ENCODE measurements at places on chromosomes 7 and 10.

DNA sequence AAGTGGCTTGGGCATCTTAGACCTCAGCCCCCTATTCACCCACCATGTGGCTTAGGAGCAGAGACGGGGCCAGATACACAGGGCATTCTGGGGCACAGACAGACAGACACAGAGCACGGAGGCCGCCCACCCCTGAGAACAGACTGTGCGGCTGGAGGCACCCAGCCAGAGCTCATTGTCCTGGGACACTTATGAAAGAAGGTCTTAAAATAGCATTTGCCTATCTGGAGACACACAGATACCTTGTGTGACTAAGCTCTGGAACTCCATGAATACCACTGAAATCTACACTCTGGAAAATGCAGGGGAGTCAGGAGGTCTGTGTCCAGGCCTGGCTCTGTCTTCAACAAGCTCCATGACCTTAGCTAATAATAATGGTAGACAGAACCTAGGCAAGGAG lies 41.4 kb upstream of the ADO start:
- ATAC-seq: no peak

- ATAC-seq: no peak
Measured at GRCh38 chr10:86265236-86265894, 101.2 kb downstream of the GRID1 start.

GRCh38 chr7:98659756-98660155 lies 42.7 kb downstream of the NPTX2 start:
- ATAC-seq: no peak

- ATAC-seq: no peak
Measured at GRCh38 chr7:44265728-44266127, 59.7 kb downstream of the CAMK2B start.

- no peak for ATAC-seq
Measured at GRCh38 chr10:11603741-11604140, 7.7 kb downstream of the USP6NL start.

DNA sequence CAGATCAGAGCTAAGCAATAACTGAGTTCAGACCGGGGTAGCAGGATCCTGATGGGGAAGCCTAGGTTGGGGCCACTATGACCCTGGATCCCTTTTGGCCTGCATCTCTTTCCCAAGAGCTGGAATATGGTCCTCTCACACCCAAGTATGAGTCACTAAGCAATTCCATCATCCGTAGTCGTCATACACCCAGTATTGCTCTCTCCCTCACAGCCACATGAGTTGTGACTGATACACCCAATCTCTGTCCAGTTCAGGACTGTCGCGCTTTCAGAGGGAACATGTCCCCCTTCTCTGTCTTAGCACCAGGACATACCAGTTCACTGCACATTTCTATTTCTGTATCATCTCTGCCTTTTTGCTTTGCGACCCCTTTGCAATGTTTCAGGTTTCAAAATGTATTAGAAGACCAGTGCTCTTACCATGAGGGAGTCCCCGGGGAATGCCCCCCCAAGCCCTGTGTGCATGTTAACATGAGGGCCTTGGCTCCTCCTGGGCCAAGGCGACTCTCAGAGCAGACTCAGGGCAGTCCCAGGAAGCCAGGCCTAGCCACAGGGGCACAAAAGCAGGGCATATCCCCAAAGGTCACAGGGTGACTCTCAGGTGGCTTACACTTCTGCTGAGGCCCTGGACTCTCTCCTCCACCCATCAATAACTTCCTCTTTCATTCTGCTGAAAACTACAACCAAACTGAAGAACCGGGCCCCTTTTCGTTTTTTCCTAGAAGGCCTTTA lies 75.3 kb upstream of the SAMD8 start:
- ATAC-seq: peak; percentile 96

DNA sequence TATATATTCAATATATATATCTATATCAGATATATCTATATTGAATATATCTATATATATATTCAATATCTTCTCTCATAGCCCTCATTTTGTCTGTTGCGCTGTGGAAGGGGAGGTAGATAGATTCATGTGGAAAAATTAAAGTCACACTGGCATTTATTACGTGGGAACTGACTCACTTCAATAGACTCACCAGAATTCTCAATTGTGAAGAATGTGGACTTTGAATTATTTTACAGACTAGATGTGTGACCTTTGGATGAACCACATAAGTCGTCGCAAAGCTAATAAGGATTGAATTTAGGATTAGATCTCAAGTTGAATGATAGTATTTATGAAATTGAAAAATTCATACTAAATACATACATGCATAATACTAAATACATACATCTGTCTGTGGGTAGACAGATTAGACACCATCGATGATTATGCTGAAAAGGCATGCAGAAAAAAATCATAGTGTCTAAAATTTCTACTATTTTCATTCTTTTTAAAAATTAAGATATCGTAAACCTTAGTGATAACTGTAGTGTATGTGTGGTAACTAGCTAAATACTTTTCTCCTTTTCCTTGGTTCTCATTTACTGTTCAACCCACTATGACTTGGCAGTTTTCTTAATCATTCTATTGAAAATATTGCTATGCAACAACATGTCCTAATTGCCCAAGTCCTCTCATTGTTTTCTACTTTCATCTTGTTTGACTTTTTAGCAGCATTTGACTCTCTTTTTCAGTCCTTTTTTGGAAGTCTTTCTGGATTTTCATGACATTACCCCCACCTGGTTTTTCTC lies 61.8 kb upstream of the A1CF start:
- no peak for ATAC-seq

DNA sequence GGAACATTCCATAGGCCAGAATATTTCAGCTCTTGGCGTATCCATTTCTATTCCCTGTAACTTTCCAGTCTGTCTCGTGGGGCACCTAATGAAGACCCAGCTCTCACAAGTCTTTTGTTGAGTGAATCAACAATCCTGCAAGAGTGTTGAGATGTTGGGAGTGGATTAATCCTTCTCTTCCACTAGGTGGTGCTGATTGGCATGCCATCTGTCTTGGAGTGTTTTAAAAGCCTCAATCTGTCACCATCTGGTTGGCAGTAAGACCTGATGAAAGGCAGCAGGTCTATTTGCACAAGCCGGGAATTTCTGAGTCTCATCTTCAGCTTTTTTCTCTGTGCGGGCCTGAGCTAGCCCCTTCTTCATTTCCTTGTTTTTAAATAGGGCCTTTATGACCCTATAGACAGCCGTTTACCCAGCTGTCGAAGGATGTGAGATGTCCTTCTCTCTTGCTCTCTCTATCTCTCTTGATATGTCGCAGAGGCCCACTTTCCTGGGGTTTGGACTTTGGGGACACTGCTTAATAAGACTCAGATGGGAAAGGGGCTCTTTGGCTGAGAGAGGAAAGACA lies 180.5 kb downstream of the ZNF365 start:
- no peak for ATAC-seq

DNA sequence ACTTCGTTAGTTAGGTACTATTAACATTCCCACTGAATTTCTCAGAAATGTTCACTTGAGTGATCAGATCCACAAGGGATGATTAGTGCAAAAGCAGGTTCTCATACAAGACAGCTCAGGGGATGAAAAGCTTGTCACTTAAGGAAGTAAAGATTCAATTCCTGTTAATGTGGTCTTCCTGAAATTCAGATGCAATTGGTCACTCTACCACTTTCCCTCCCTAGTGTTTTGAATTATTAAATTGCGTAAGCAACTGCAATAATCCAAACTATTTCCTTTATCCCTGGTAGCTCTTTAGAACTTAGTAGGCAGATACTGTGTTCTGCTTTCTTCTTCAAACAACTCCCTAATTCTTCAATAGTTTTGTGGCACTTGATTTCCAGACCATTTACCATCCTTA lies 121.4 kb downstream of the MAGI2 start:
- no peak for ATAC-seq

DNA sequence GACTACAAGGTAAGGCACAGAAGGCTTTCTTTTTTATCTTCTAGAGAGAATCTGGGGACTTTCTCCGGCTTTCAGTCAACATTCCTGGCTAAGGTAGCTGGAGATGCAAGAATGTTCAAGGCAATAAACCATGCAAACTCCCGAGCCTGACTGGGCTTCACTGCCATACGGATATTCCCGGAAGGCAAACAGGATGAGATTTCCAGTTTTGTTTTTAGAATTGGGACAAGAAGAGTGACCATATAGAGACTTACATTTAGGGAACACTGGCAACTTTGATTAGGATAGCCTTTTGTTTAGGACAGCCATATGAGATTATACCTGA lies 269 bp downstream of the CALD1 start:
- ATAC-seq: peak; percentile 63

DNA sequence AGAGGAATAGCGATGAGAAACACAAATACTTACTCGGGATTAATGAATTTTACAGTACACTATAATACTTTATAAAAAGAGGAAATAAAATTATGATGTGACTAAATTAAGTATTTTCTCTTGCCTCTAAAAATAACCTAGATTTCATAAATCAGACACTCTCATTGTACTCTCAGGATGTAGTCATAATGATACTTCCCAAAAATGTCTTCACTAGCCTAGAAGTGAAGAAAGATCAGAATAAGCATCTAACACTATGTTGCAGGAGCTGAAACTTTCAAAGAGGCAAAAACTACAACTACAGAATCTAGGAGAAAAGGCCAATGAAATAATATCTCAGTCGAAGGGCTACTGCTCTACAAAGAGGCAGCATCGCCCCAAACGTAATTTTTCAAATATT lies 49.4 kb downstream of the DNAJC1 start:
- ATAC-seq: no peak

DNA sequence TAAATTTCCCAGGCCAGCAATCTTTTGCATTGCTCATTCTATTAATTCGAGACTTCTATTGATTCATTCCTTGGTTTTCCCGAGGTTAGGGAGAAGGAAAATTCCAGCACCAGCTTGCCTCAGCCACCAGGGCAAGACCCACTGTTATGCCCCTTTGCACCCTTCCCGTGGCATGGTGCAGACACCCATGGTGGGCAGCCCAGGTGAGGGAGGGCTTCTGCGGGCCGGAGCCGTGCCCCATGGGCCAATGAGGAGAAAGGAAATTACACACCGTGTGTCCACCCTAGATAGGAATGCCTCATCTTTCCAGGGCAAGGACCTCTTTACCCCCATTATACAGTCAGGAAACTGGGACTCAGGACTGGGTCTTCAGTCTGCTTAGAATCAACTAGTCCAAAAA lies 4.5 kb upstream of the GRID1 start:
- no peak for ATAC-seq

DNA sequence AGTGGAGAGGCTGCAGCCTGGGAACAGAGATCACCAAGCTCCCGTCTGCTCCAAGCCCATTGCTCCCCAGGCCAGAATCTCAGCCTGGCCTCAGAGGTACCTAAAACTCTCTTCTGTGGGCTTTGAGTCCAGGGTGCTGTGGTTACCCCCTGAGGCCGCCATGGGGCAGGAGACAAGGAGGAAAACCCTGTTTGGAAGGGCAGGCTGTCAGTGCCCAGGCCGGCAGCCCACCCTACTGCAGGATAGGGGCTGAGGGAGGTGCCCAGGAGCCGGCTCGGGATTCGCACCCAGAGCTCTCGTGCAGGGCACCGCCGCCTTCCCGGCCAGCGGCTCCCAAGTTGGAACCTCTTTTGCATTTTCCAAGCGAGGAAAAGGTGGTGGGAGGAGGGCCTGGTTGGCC lies 24.5 kb downstream of the UNCX start:
- ATAC-seq: no peak

GRCh38 chr7:75884476-75884875 lies 5.6 kb downstream of the RHBDD2 start:
- ATAC-seq: no peak

DNA sequence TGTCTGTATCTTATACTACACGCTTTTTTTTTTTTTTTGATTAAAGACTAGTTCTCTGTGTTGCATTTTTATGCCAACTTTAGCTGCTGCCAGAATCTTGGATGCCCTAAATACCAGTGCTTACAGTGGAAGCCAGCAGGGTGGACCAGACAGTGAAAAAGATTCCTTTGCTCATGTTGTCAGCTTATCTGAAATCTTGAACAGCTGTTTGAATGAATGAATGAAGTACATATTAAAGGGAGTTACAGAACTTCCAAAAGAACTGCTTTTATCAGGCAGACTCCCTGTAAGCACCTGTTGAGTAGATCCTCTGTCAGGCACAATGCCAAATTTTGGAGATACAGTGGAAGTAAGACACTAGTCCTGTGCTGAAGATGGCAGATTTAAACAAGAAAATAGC lies 184.9 kb downstream of the PPP1R9A start:
- ATAC-seq: no peak

- no peak for ATAC-seq
Measured at GRCh38 chr10:126203746-126204145, 184.5 kb downstream of the ADAM12 start.

DNA sequence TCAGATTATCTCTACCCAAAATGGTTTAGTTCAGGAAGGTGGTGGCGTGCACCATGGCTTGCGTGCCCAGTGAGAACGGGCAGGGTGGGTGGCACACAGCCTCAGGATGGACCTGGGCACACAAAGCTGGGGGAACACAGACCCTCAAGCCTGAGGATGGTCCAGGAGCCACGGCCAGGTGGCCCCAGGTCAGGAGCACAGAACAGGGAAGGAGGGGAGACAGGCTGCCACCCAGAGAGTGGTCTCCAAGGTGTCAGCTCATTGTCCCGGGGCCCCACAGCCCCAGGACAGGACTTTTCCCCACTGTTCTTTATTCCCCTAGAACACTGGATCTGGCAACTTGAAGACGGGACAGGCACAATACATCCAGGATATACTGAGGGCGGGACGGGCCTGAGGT lies 75.6 kb upstream of the MGMT start:
- ATAC-seq: no peak

DNA sequence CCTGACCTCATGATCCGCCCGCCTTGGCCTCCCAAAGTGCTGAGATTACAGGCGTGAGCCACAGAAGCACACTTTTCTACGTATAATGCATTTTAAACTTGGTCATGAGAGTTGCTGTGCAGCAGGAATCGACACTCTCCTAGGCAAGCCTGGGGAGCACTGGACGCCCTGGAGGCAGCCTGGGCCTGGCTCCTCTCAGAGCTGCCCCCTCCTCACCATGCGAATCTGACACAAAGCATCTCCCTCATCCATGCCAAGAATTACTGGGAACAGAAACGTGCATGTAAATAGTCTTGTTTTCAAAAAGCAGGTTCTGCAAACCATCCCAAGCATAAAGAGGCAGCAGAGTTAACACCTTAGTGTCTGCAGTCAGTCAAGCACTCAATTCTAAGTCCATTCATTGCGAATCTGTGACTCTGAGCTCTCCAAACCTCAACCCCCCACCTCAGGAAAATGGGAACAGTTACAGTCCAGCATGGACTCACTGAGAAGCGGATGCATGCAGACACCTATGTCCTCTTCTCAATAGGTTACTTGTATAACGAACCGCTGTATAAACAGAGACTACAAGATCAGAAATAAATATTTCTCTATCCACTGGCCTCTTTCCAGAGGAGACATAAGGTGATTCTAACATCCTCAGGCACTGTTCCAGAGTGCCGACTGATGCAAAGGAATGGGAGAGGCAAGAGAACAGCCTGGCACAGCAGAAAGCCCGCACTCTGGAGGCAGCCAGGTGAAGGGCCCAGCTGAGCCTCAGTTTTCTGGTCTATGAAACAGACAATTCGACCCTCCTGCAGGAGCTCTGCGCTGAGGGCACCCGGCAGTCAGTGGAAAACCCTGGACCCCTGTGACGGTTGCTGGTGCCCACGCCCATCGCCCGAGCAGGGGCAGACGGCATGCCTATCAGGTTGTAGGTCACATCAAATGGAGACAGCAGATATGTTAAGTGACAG lies 68.9 kb downstream of the MAD1L1 start:
- no peak for ATAC-seq
